Fibroblast of the aortic adventitia (primary cell): ENCODE measurements at places on chromosomes 5 and 9.
A peak's percentile ranks its signal among the peaks of the same experiment; 100 is the strongest.

GRCh38 chr5:95102687-95103086, 182.2 kb downstream of the MCTP1 start:
- DNase-seq = no peak

- peak; percentile 8 for DNase-seq
These were observed at the start of gene SLCO4C1 for GRCh38 chr5:102296178-102296817. Gene SLCO4C1 (minus strand): TSS chr5:102296284. CDS start chr5:102296262, 22 bp downstream.

DNA sequence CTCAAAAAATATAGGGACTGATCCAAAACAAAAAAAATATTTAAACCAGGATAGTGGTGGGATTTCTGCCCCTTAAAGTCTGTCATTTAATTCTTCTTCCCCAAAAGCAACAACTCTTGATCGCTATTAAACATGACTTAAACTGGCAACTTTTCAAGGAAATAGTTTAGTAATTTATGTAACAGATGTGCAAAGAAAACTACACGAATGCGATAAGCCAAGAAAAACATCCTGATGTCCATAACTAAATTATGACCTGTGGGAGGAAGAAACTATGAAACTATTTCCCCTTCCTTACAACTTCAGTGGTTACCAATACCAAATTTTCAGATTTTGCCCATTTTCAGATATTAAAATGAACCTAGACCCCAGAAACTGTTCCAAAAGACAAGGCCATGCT, 31.5 kb downstream of the CLINT1 start:
- peak; percentile 64 for DNase-seq

GRCh38 chr9:96420468-96421219, 2.5 kb upstream of the ZNF367 start:
- peak; percentile 94 for DNase-seq

DNA sequence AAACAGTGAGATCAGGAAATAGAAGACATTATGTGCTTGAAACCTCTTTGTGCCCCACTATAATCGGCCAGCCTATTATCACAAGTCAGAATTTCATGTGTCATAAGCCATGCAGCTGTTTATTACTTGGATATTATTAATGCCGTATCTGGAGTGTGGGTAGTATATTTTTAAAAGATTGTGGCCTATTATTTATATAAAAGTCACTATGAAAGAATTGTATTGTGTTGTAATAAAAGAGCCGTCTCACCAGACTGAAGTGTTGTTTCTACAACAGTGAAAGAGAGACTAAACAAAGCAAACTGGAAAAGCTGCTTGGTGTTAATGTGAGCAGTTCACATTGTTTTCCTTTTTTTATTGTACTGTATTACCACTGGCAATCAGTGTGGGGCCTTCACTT, 449.1 kb downstream of the PSAT1 start:
- DNase-seq = no peak

DNA sequence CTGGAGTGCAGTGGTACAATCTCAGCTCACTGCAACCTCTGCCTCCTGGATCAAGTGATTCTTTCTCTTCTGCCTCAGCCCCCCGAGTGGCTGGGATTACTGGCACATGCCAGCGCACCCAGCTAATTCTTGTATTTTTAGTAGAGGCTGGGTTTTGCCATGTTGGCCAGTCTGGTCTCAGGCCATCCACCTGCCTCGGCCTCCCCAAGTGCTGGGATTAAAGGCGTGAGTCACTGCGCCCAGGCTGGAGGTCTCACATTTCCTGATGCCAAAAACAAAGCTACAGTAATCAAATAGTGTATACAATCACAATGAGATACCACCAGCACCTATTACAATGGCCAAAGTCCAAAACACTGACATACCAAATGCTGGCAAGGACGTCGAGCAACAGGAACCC, 51.1 kb downstream of the TTLL11 start:
- no peak for DNase-seq

- DNase-seq = peak; percentile 79
These were observed 543.0 kb downstream of the MAT2B start for GRCh38 chr5:164048359-164048926.

DNA sequence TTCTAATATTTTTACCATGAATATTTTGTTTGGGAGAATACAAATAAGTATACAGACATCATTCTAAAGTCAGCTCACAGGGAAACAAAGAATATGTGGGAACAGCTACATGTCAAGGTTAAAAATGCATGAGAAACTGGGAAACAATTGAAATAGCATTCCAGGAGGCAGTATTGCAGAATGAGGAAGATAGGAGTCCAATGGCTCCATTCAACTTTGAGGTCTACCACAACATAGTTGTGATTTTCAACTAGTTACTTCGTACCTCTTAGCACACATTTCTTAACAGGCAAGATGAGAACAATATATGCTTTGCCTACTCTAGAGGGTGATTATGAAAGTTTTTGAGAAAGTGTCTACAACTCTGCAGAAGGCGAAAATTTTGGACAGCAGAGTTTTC, 35.2 kb upstream of the CAST start:
- DNase-seq = peak; percentile 97

GRCh38 chr9:69090946-69091345, 55.4 kb downstream of the FXN start:
- no peak for DNase-seq

- no peak for DNase-seq
These were observed 16.6 kb downstream of the DMRTA1 start for GRCh38 chr9:22463205-22463604.

DNA sequence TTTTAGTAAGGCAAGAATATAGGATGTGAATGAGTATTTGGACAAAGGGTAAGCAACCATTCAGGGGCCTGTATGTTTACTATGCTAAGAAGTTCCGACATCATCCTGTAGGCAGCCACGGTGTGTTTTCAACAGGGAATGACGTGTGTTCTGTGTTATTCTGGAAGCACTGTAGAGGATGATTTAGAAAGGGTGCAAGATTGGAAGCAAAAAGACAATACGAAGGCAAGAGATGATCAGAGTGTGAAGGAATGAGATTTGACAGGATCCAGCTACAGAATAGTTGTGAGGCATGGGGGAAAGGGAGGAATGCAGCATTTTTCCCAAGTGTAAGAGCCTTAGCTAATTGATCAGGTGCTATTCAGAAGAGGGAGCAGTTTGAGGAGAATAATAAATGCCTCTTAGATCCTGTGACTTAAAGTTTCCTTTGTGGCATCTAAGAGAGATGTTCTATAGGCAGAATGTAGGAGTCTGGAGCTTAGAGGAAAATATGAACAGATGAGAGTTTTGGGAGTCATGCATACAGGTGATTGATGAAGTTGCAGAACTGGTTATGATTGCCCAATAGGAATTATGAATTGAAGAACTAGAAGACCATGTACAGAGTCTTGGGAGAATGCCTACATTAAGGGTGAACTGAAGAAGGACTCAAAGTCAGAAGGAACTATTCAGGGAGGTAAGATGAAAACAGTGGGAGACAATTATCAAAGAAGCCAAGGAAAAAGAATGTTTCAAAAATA, 2.5 kb downstream of the SMC5 start:
- DNase-seq = no peak

DNA sequence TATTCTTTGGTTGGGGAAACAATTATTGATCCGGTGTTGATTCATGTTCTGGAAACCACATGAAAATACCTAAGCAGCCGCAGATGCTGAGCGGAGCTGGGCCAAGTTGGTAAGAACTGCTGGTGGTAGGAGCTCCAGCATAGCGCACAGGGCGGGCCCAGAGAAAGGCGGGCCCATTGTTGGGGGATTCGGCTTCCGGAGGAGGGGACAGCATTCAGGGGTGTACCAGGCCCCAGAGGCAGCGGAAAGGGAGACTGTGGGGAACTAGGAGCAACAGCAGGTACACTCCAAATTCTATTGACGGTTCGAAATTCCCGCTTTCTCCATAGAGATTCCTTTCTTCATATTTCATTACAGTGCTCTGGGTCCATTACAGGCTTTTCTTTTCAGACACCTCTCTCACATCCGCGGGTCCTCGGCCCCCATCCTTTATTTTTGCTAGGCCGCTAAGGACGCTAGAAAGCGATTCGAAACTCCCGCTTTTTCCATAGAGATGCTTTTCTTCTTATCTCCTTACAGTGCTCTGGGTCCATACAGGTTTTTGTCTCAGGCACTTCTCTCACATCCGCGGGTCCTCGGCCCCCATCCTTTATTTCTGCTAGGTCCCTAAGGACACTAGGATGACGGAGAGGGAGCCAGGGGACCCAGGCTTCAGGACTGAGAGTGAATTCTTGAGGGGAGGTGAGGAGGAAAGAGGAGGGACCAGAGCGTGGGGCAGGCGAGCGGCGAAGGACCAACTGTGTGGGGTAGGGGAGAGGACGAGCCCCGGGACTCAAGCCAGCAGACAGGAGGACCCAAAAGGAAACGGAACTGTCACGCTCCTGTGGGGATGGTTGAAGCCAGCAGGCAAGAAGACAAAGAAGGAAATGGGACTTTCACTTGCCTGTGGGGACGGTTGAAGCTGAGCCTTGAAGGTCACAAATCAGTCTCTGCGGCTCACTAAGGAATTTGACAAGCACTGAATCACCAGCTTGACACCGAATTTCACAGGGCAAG, at the start of gene CCDC152:
Gene CCDC152 (plus strand): TSS at position 213 of the 996 bp plus-strand sequence. CDS start 2,304 bp downstream, outside the sequence.
- peak; percentile 39 for DNase-seq

DNA sequence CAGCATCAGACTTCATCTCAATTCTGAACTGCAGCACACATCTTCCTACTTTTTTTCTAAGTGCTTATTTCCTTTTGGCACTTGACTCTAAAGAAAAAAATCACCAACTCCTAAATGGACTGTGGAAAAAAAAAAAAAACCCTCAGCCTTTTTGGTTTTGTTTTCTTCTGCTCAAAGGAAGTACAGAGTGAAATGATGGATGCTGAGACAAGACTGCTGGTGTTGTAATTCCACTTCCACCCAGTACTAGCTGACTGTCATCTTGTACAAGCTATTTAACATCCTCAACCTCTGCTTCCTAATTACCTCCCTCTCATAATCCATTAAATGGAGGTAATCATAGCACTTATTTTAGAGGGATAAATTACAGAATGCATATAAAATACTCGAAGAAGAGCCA, 171.5 kb upstream of the GNA14 start:
- peak; percentile 60 for DNase-seq

- DNase-seq = no peak
These were observed 752.1 kb downstream of the DTWD2 start for GRCh38 chr5:118236108-118236849.

DNA sequence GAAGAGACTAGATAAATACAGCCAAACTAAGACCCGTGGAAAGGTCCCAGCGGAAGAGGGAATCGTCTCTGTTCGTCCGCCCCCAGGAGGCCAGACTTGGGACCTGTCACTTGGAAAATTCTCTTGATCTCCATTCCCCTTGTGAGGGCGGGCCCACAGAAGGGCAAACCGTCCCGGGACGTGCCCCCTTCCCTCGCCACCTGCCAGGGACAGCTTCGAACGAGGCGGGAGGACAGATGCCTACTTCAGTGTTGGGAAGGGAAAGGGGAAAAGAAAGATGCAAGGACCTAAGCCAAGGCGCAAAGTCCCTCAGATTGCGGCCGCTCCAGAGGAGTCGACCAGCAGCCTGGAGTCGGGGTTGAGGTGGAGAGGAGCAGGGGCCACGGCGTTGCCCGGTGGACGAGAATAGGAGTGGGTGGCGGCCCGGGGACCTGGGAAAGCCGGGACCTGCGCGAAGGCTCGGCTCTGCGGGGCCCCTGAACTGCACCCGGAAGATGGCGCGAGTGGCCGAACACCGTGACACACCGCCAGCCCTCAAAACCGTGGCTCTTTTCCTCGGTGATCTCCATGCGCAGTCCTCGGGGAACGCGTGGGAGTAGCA, 4.4 kb upstream of the EBF1 start:
- DNase-seq = no peak

- no peak for DNase-seq
These were observed 226.5 kb upstream of the MAP3K1 start for GRCh38 chr5:56588636-56589480.

GRCh38 chr5:9547122-9547947, 1.5 kb upstream of the SEMA5A start:
- peak; percentile 91 for DNase-seq

DNA sequence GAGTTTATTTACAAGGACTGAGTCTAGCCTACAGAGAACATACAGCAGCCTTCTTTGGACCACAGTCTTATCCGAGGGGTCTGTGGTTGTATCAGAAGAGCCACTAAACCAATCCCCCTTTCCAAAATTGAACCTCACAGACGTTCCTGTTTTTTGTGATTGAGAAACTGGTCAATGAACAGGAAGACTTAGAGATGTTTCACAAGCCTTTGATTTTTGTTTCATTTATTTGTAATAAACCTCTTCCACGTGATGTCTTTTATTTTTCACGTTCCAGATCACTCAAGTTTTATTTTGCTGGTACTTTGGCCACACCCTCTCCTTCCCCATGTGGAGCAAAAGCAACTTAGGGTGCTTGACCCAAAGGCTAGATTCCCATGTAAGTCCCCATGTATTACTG, 16.1 kb downstream of the CCT5 start:
- no peak for DNase-seq

DNA sequence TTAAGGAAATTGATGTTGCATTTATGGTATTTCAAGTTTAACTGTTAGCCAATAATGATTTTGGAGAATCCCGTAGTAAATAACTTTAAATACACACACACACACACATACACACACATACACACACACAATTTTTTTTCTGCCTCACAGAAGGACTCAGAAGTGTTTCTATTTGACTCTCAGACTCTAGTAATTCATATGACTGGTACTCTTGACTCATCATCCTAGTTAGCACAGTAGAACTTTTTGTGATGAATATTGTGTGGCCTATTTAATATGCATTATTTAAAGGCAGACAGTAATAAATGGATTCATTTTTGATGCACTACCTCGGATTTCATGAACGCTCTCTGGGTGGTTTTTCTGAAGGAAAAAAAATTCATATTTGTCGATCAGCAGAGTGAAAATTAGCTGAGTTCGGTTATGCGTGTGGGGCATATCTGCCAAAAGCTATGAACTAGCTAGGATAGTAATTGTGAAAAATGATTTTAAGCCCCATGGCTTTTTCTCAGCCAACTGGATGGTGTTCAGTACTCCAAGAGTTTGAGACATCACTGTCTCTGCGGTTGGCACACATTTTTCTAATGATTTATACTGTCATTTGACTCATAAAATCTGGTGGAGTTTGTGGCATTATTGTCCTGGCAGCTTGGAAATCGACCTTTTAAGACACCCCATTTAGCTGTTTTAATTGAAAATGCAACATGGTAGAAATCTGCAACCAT, 102.2 kb downstream of the PCSK5 start:
- DNase-seq = no peak

DNA sequence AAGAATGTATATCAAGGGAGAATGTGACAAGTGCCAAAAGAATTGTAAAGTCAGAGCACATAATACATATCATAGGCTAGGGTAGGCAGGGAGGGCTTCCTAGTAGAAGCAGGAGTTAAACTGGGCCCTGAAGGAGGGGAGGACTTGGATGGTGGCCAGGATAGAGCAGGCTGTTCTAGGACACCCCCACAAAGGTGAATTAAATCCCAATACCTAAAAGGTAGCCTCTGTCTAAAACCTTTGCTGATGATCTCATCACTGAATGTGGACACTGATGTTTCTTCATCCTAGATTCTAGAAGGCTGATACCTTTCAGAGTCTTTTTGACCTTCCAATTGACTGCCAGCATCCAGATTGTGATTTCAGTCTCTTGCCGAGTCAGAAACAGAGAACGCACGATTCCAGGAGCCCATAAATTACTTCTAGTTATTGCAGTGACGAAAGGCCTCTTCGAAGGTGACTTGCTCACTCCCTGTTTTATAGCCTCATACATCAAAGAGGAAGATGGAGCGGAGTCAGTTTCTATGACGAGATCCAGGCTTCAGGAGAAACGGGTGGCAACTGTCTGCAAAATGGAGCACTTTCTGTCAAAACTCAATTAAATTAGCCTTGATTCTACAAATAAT, 43.2 kb downstream of the KIF4B start:
- DNase-seq = no peak
